ENCODE measurements at places on chromosomes 11 and 22.

DNA sequence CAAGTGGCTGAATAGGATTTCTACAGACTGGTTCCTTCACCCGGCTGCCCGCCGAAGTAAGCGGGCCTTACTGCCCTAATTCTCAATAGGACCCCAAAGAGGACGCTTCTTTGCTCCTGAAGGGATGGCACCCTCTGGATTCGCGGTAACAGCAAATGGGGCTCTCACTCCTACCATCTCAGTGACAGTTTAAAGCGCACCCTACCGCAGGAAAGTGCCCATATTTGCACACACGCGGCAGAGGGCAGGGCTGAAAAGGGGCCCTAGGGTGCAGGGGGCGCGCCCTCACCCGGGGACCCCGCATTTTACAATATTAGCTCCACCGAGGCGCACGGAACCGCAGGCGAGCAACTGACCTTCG, 985 bp upstream of the UPB1 start:
- no peak for DNase-seq

DNA sequence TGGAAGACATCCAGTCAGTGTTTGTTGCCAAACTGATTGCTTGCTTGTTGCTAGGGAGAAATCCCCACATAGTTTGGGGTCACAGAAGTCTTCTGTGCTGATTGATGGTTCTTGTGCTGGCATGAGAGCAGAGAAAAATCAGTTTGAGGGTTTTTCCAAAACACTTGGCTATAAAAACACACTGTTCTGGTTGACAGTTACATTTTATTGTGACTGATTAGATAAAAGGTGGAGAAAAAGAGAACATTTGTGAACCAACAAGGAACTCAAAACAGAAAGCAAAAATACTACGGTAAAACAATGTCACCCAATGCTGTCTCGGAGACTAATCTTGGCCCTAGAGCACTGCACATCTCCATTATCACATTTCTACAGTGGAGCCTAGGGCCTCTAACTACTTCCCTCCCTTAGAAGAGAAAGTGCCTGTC, 14.4 kb upstream of the EIF4G2 start:
- no peak for DNase-seq

DNA sequence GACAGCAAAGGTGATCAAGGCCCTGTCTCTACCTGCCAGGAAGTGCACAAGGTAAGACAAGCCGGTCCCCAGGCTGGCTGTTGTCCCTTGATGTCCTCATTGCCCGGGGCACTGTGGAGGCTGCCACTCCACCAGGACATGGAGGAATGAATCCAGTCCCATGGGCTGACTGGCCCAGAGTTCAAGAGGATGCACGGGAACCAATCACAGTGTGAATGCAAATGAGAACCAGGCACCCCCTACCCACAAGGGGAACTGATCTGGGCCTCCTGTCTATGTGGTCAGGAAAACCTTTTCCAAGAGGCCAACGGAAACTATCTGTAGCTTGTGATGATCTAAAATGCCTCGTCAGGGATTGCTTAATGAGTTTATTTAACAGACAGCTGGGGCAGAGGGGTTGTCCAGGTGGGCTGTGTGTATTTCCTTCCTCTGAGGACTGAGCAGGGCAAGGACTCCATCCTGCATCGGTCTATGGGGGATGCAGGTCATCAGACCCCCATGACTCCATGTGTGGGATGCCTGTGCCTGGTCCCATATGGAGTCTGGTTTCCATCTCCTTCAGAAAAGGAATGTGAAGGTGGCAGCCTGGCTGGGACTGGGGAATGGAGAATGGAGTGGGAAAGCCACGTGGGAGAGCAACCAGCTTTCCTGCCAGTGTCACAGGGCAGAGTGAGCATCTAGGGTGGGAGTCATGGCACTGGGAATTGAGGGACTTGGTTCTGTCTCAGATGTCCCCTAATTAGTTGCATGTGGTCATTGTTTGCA, 60.5 kb downstream of the CD82 start:
- DNase-seq, result no peak

- DNase-seq, result no peak
These were observed 7.0 kb downstream of the UNC93B1 start for GRCh38 chr11:67996622-67997474.

- no peak for DNase-seq
These were observed 893.5 kb downstream of the TBC1D22A start for GRCh38 chr22:47655930-47656329.

- no peak for DNase-seq
These were observed 181.8 kb downstream of the CSNK2A3 start for GRCh38 chr11:11171285-11171684.

GRCh38 chr11:69366591-69366990, 72.6 kb downstream of the MYEOV start:
- no peak for DNase-seq

DNA sequence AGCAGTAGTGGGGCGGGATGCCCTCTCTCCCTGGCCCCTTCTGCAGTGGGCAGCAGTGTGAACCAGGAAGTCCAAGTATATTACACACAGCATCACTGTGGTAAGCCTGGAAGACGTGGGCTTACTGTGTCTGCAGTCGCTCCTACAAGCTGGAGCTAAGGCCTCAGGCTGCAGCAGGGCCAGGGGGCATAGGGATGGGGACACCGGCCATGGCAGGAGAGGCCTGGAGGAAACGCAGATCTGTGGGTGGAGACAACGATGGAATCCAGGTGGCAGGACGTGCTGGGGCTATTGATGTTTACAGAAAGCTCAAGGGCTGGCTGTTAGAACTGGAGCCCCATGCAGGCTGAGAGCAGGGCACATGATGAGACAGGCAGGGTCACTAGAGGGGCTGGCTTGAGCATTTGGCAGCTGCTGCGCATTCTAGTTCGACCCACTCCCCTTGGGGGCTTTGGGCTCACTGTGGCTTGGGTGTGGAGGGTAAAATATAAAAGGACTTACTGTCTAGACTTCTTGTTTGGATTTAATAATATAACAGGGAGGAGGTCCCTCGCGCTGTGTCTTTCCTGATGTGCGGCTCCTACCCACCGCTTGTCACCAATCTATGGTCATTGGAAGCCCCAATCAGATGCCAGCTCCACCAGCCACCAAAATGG, 539.5 kb downstream of the TBC1D22A start:
- DNase-seq, result no peak

GRCh38 chr11:63592975-63593395, 21.2 kb downstream of the PLAAT3 start:
- no peak for DNase-seq
